Stimulated activated CD8-positive, alpha-beta memory T cell treated with anti-CD3 and anti-CD28 coated beads, Interleukin-4, amount 100 ng/mL, for 4 hours (primary cell): ENCODE measurements at places on chromosomes 12 and 14.

- no peak for DNase-seq
Observed at GRCh38 chr14:68665792-68666204, 127.1 kb downstream of the ZFP36L1 start.

- no peak for DNase-seq
Observed at GRCh38 chr14:46404865-46405811, 246.4 kb downstream of the RPL10L start.

GRCh38 chr12:130669205-130669557, 46.9 kb downstream of the RIMBP2 start:
- DNase-seq = no peak

DNA sequence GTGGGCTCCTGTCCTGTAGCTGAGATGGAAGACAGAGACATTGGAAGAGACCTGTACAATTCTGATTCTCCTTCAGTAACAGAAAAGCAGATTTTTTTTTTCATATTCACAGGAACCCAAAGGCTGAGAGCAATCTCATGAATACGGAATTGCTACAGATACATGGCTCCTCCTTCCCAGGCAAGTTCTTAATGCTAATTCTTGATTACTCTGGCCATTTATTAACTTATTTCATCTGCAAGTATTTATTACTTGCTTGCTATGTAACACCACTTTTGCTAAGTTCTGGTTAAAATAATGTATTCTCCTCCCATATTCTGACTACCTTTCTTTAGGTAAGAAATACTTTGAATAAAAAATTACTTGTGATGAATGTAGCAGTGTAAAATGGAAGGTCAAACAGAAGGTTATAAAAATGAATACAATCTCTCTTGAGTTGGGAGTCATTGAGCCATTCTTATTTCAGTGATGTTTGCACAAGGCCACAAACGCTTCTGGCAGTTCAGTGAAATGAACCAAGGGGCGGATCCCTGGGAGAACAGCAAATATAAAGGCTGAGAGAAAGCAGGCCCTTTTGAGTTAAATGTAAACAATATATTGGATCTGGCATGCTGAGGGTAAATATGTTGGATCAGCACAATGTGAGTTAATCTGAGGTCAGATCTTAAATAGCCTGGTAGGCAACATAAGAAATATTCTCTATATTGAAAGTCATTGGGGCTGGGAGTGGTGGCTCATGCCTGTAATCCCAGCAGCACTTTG, 37.6 kb downstream of the MUCL1 start:
- no peak for DNase-seq

DNA sequence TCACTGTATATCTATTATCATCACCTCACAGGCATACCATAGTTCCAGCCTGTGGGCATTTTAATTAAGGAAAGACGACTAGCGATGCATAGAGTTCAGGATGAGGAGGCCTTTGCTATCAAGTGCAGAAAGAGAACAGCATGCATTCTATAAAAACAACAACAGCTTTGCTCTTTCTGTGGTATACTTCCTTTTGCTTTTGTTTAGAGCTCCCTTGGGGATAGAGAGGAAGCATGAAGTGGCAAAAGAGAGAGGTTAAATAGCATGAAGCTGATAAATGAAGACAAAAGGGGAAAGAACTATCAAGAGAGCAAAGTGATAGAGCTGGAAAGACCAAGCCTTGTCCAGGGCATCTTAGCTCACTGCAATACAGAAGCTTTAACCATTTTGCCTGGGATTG, 23.5 kb downstream of the IFNG-AS1 start:
- DNase-seq = no peak

DNA sequence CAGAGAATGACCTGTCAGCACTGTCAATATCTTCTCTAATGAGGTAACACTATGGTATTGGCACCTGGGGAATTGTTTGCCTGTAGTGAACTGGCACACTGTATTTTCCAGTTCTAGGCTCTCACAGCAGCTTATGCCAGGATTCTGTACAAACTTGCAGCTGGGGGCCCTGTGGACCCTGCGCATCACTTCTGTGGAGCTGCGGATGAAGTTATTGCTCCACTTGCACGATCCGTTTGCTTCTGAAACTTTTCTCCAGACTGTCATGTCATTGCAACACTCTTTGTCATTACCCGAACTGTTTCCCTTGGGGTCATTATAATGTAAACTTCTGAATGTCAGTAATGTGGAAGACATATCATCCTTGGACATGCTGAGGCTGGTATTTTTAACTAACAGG, 3.9 kb downstream of the RNASE11 start:
- DNase-seq = no peak

DNA sequence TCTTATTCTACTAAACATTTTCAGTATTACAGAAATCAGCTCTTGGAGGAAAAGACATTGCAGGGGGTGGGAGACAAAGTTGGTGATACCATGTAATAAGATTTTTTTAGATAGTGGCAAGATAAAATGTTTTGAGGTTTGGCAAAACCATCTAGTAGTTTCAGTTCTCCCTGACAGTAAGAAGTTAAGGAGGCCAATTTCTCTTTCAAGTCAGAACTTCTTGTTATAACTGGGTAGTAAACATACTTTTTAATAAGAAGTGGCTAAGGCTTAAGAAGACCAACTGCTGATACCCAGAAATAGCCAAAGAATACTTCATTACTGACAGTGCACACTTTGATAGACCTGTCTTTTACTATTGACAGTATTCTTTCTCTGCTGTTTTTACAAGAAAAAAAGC, 452.3 kb downstream of the DIO2 start:
- no peak for DNase-seq

DNA sequence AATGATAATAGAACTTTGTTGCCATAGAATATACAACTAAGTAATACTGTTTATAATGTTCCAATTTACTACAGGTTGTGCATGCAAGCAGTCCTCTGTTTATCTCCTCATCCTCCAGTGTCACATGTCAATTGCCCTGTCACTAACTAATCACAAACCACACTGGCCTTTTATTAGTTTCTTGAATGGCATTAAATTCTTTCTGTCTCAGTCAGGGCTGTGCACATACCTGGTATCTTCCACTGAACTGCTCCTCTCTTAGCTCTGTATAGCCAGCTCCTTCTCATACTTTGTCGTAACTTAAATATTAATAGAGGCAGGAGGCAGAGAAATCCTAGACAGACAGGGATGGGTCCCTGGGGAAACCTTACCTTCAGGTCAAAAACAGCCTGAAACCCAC, 24.0 kb downstream of the GABARAPL1 start:
- no peak for DNase-seq

- no peak for DNase-seq
Observed at GRCh38 chr14:53331921-53332320, 178.8 kb upstream of the DDHD1 start.

DNA sequence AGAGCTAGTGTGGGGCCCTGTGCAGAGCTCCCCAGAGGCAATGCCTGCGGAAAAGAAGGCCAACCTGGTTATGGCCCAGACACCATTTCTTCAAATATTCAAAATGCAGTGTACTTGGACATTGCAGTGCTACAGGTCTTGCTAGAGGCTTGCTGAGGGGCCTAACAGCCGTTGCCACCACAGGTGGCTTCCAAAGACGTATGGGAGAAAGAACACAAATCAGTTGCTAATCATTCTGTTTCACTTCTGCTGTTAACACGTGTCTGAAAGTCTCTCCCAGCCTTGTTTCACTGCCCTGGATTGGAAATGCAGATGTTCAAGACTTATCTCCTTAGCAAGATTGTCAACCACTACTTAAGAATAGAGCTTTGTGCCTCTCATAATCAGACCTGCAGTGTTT, 925.9 kb downstream of the GALC start:
- DNase-seq = no peak

- no peak for DNase-seq
Observed at GRCh38 chr14:85325134-85326017, 204.6 kb upstream of the FLRT2 start.

GRCh38 chr12:110995016-110995415, 74.6 kb upstream of the MYL2 start:
- no peak for DNase-seq

DNA sequence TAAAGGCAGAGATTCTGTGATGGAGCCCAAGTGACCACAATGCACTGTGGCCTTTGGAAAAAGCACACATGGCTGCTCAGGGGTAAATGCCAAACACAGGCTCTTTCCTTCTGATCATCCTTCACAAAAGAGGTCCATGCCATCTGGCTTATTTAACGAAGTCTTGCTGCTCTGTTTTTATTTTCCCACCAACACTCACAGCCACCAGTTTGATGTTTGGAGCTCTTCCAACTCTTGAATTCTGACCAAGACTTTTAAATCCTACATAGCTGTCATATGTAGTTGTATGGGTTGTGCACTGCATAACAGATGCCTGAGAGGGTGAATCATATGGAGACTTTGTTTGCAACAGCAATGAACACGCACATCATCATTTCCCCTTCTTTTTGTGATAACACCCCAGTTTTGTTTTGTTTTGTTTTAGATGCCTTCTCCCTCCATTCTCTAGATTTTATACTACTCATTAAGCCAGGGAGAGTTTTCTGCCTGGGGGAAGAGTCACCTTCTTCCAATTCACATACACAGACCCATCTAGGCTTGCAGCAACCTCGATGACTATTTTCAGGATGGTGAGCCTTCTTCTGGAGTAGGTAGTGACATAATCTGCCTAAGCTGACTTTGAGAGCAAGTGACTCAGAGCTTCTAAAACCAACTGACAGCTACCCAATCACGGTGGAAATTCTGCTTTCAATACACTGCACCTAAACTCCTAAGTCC, 145.2 kb upstream of the WSCD2 start:
- DNase-seq = no peak

- no peak for DNase-seq
Observed at GRCh38 chr14:83120187-83120586, 1586.5 kb upstream of the SEL1L start.

- no peak for DNase-seq
Observed at GRCh38 chr14:96149131-96149530, 55.5 kb upstream of the BDKRB2 start.

DNA sequence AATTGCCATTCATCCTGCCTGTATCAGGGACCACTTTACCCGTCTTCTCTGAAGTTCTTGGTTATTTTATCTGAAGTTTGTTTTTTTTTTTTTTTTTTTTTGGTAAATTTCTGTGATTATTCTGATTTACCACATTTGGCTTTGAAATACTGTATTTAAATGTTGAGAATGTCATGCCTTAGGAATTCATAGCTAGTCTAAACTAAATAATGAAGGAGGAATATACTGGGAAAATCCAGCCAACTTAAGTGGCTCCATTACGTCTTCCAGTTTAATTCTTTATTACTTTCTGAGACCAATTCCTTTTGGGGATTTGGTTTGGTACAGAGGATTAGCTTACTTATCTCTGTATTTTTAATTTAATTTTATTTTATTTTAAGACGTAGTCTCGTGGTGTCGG, 60.3 kb upstream of the KCNMB4 start:
- DNase-seq = no peak

- DNase-seq = no peak
Observed at GRCh38 chr12:30146561-30146960, 362.8 kb upstream of the TMTC1 start.

DNA sequence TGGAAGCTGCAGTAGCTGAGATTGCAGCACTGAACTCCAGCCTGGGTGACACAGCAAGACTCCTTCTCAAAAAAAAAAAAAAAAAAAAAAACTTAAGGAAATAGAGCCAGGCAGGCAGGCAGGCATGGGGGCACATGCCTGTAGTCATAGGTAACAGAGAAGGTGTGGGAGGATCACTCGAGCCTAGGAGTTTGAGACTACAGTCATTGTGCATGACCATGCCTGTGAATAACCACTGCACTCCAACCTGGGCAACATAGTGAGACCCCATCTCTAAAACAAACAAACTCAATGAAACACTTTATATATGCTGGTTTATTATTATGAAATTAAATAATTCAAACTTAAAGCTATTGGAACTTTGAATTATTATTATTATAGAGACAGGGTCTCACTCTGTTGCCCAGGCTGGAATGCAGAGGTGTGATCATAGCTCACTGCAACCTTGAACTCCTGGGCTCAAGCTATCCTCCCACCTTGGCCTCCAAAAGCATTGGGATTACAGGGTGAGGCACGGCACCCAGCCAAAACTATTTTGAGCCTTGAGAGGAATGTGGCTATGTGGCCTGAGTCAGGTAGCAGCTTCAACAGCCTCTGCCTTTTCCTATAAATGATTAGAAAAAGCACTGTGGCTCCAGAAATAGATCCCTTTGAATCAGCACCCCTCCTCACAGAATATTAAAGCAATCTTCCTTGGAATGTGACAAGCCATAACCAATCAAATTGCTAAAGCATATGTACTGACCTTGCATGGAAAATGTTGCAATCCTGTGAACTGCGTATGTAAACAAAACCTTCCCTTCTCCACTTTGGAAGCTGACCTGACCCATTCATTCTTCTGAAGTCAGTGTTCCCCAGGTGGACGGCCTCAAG, 34.7 kb upstream of the YY1 start:
- no peak for DNase-seq

GRCh38 chr12:5276327-5276880, 155.5 kb upstream of the NTF3 start:
- DNase-seq = no peak

- DNase-seq = no peak
Observed at GRCh38 chr14:106778986-106779385, 1252.6 kb downstream of the TMEM121 start.

DNA sequence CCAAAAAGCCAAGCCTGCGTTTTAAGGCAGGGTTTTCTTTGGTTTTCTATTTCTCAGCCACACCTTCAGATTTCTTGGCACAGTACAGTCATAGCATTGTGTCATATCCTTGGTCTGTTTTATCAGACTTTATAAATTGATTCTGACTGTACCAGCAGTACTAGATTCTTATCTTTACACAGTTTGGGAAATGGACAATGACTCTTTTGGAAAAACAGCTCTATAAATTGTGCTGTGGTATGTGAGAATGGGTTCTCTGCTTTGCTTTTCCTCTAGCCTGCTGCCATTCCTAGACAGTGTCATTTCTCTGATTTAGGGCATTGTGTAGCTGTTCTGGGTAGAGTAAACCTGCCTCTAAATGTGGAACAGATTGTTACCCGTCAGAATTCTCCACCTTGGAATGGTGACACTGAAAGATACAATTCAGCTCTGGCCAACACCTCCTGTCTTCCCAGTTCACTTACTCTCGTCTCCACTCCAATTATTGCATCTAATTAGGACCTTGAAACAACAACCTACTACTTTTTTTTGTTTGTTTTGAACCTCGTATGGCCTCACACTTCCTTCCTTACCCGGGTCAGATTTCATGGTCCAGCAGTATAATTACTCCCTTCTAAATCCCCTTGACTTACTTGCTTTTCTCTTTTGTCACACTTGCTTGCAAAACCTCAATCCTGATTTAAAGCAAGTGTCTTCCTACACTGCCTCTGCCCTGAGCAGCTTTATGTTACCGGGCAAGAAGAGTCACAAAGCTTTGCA, 226.3 kb downstream of the ERC1 start:
- no peak for DNase-seq

DNA sequence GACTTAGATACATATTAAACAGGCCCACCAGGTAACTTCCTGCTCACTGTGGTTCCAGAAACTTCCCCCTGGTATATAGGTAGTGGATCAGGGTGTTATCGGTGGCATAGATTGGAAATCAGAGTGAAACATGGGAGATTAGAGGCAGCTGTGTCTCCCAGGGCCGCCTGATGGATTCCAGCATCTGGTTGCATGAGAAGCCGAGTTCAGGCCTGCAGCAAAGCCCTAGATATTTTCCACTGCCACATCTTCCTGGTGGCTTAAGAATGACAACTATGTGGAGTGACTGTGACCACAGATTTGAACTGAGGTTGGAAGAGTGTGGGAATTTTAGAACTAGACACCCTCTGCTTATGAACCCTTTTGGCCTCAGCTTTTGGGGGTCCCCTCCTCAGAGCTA, 184.8 kb upstream of the NTF3 start:
- no peak for DNase-seq

GRCh38 chr14:89366864-89367778, 49.9 kb downstream of the FOXN3 start:
- no peak for DNase-seq
